ENCODE measurements at places on chromosomes 4 and X.

- no peak for DNase-seq
These were observed 101.9 kb downstream of the MAML3 start for GRCh38 chr4:140052050-140052449.

GRCh38 chrX:41824551-41824950 is 98.8 kb downstream of the CASK start:
- no peak for DNase-seq

DNA sequence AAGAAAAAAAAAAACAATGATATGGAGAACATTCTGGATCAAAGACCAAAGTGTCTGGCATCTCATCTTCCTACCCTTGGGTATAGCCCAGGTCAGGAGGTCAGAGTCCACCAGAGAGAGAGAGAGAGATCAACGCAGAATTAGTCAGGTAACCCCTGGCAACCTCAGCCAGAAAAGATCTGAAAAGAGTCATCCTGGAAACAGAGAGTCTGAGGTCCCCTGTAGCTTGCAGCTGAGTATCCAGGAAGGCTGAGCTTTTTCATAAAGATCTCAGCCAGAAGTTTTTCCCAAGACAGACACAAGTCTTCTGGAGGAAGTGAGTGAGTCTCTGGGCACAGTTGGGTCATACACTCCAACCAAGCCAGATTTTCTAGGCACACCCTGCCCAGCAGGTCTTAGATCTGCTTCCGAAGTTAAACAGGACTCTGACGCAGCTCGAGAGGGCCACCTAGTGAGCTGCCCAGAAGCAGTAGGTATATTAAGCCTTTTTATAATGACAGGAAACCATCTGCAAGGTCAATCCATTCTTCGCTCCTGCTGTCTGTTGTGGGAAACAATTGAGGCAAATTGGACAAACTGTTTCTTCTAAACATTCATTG is 35.7 kb downstream of the ACE2 start:
- DNase-seq, result no peak

- no peak for DNase-seq
These were observed 5.4 kb downstream of the ABCE1 start for GRCh38 chr4:145103496-145103895.

- DNase-seq, result no peak
These were observed 23.2 kb upstream of the ZCCHC13 start for GRCh38 chrX:74280759-74281158.
